ENCODE measurements at places on chromosomes 5 and 9.

DNA sequence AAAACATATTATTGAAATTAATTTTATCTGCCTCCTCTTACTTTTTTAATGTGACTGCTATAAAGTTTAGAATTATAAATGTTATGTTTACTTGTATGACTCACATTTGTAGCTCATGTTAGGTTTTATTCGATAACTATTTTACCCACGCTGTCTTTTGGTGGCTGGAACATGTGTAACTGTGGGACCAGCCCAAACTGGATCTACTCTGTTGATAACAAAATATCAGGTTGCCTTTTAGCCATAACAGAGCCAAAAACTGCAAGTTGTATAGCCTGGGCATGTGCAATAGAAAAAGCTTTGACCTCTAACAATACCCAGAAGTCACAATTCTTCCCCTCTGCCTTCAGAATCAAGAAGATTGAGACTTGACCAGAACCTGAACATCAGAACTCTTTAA lies 356.5 kb downstream of the PRELID2 start:
- no peak for DNase-seq

DNA sequence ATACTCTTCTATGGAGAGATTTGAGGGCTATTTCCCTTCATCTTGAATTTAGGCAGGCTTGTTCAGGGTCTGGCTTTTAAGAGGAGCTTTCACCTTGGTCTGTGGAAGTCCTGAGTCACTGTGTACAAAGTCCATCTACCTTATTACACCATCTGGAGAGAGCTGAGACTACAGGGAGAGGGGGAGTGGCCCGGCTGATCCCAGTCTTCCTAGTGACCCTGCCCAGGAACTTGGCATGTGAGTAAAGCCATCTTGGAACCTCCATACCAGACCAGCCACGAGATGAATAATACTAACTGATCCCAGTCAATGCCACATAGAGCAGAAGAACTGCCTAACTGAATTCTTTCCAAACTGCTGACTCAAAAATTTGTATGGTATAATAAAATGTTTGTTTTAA lies 8.4 kb upstream of the IL6ST start:
- no peak for DNase-seq

DNA sequence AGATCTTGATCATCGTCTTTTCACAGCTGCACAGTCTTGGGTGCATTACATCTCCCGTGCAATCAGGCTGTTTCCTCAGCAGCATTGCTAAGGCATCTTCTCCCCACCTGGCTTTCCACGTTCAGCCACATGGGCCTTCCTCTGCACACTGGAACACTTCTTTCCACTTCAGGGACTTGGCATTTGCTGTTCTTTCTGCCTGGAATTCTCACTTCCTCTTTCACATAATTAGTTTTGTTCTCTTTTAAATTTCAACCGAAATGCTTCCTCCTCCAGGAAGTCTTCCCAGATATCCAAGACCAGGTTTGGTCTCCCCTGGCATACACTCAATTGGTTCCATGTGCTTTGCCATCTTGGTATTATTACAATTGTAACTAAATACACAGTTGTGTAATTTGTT lies 43.8 kb downstream of the WHRN start:
- DNase-seq, result no peak

GRCh38 chr5:10885026-10885425 lies 124.0 kb upstream of the DAP start:
- peak; percentile 5 for DNase-seq
